NT2/D1 (cell line): ENCODE measurements at places on chromosomes 5 and 9.

DNA sequence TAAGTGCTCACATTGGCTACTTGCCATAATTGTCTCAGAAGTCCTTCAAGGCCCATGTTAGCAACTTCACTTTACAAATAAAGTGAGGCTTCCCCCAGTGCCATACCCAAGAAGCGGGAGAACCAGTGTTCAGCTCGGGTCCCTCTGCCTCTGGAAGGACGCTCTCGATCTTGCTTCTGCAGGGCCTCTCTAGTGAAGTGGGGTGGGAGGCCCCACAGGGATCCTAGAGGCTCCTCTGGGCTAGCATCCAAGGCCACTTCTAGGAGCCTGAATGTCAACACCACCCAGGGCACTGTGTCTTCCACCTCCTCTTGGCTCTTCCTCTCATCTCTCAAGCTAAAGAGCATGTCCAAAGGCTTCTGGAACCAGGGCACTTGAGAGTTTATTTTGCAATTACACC is 282.5 kb downstream of the GADD45G start:
- no peak for DNase-seq

GRCh38 chr5:31122998-31123951 is 70.2 kb upstream of the CDH6 start:
- DNase-seq = no peak

- DNase-seq = no peak
These were observed 33.9 kb downstream of the PNPLA7 start for GRCh38 chr9:137516144-137516917.

- DNase-seq = no peak
These were observed 23.9 kb downstream of the SPARC start for GRCh38 chr5:151662805-151663204.

DNA sequence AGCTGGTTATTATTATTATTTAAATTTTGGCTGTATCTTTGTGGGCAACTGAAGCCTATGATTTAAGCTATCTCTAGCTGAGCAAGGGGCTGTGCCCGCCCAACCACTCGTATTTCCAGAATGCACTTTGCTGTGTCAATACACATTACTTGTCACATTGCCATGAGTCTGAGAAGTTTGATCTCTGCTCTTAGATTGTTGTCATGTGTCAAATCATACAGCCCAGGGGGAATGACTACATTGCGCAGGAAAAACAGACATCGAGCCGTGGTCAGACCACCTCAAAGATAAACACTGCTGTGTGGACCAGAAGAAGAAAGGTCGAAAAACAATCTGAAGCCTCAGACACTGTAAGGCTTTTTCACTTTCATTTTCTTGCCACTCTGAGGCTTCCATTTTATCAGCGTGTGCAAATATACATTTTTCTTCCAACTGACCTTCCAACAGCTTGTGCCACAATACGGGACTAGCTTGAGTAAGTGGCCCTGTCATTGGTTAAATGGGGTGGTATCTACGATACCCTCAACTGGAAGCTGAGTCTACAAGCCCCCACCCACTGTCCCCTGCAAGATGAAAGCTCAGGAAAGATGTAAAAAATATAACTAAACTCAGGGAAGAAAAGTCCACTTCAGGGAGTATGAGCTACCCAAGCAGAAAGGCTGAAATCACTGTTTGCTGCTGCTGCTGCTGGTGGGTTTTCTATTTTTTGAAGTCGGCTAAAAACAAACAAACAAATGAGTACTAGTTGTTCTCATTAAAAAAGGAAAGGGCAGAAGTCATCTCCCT is 603.0 kb downstream of the BNC2 start:
- DNase-seq = no peak

- DNase-seq = no peak
These were observed 176.7 kb downstream of the PRR16 start for GRCh38 chr5:120640778-120641177.

DNA sequence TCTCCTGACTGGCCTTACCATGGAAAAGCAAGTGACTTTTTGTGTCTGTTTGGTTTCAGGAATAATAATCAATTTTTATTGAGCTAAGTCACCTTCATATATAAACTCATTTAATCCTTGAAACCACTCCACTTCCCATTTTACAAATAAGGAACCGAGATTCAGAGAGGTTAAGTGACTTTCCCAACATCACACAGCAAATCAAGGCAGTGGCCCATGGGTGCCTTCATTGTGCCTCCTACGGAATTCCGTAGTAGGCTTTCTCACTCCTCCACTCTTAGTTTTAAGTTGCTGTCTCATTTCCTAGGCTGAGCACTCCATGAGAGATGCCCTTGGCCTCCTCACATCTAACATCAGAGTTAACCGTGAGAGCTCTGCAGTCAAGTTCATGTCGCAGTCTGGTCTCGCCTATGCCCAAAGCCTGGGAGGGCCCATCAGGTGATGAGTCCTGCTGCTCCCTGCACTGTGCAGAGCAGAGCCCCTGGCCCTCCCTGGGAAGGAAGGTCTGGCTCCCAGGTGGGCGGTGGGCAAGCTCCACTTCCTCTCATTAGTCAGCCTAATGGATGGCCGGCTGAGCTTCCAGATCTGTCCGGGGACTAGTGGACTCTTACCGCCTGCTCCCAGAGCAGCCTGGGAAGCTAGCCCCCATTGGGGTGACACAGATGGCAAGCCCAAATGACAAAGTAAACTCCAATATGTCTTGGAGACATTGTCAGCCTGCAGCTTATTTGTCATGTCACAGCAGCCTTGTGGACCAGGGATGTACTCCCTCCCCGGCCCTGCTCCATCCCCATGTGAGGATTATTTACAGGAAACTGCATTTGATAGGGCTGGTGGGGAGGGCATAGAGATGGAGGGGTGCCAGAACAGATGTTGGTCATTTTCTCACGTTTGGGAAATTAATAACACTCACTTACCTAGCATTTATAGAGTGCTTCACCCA is 123.4 kb downstream of the MVB12B start:
- DNase-seq = no peak

DNA sequence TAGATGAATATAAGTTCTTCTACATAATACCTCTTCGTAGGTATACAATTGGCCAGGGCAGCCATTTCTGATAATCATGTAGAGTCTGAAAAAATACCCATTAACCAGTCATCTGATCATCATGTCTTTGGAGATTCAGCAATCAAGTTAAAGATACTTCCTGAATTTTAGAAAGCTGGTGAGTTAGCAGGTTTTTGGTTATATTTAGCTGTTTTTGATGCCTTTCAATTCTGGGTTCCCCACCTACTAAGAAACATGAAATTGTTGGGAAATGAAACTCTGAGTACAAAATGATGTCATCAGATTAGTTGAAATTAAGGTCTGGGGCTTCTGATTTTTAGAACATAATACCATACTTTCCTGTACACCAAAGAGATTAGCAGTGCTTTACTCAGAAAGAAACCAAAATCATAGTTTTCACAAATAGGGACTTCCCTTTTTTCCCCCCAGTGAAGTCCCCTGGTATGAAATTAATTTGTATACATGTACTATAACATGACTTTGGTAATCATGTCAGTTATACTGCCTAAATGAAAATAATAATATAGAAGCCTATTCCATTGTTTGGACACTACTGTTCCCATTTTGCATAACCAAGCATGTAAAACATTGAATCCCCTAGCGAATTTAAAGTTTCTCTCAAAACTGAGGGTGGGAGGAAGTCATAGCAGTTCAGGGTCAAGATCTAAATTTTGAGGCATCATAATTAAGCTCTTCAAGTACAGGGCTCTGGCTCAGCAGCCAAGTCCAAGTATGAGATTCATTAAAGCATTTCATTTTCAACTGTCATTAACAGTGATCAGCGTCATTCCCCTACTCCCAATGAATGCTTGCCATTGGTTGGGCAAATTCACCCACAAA is 17.9 kb downstream of the PRLR start:
- no peak for DNase-seq

DNA sequence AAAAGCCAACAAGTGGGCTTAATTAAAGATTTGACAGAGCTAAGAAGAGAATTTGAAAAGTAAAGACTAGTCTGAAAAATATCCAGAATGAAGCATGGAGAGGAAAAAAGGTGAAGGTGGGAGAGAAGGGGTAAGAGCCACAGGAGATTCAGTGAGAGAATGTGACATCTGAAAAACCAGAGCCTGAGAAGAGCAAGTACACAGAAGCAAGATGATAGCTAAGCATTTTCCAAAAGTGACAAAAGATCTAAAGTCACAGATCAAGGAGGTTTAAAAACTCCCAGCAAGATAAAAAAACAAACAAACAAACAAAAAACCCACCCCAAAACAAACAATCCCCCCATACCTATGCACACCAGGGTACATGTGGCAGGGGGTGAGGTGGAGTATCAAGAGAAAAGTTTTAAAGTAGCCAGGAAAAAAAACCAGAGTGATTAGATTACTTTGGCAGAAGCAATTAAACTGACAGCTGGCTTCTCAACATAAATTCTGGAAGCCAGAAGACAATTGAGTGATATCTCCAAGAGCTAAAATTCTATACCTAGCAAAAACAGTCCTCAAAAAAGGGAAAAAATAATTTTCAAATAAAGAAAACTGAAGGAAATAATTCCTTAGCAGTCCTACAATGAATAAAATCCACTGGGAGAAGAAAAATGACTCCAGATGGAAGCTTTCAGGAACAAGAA is 111.4 kb downstream of the RAPGEF6 start:
- DNase-seq = no peak
